Left lung (tissue), 14 donors: ENCODE measurements at places on chromosomes 2 and 18. TPM values are rescaled to one million over a fixed set of nuclear protein-coding genes. Genes with fewer than 3 reads are reported as not detected.

DNA sequence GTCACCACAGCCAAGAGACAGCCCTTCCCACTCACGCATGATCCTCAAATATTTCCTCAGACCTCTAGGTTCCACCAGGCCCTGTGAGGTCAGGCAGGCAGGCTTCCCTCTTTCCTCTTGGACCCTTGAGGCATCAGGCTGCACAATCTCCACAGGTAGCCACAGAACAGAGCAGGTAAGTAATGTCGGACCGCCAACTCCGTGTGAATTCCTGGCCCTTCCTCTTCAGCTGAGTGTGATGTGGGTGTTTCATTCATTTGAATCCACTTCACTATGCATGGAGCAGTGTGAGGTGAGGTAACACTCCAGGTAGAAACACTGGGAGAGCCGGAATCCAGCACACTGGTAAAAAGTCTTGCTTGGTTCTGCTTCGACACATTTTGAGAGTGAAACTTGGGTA lies 44.0 kb downstream of the MRPL35 start:
- no peaks in the 10 kb centered on the region for H3K36me3 ChIP-seq
- H3K27ac ChIP-seq = no peak overlapping the region
- DNase-seq = peak; percentile 19

GRCh38 chr18:68722821-68723220 lies 7.9 kb upstream of the TMX3 start:
- H3K4me3 ChIP-seq = no peak overlapping the region
- no peak for DNase-seq
- no peaks in the 10 kb centered on the region for H3K27me3 ChIP-seq
- H3K36me3 ChIP-seq = no peaks in the 10 kb centered on the region
- H3K27ac ChIP-seq = peak overlapping the region; percentile 51

DNA sequence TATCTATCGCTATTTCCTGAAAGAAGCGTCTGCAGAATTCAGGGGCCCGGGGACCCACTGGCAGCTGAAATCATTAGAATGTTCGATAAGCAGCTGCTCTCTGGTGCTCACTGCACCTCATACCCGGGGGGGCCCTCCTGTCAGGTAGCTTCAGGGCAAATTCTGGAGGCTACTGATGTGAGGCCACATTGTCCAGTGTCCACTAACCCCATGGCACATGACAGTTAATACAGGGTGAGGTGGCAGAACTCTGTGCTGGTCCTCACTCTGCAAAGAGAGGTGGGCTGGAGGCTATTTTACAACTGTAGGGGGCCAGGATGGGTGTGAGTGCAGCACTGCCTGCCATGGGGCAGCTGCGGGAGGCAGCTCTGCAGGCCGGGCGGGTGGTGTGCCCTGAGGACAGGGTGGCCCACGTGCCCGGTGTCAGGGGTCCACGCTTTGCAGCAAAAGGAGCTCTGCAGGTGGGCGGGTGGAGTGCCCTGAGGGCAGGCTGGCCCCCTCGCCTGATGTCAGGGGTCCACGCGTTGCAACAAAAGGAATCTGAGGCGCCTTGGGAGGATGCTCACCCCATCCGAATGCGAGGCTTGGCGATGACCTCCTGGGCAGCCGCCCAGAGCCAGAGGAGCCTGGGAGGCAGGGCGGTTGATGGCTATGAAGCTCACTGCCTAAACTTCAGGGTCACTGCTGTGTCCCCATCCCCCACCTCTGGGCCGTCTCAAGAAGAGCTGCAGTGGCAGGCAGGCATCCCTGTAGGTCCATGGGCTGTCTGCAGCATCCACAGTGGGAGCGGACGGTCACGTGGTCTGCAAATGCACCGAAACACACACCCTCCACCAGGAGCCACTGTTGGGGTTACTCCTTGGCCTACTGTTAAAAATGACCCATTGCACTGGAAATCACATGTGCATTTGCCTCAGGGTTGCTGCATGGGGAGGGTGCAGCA lies 207.0 kb upstream of the SALL3 start:
- no peaks in the 10 kb centered on the region for H3K36me3 ChIP-seq
- no peak overlapping the region for H3K27ac ChIP-seq
- DNase-seq = no peak
- H3K4me1 ChIP-seq = no peaks in the 10 kb centered on the region

DNA sequence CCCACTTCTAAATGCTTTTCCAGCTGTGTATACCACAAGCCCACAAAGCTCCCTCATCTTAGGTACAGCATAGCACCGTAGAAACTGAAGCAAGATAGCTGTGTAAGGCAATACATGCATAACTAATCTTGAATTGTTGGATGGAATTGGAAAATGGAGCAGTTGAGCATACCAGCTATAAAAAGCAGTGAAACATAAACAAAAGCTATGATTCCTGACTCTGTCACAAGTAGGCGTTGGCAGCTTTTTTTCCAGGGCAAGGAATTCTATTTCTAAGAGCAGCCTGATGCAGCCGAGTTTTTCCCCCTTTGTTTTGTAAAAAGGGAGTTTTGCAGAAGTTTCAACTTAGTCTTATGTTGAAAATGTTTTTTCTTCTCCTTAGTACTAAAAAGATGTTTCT lies 32.4 kb downstream of the MOGAT1 start:
- H3K4me1 ChIP-seq = peaks cover 15% of the 10 kb centered on the region
- H3K27me3 ChIP-seq = no peaks in the 10 kb centered on the region
- no peak overlapping the region for H3K4me3 ChIP-seq
- H3K36me3 ChIP-seq = no peaks in the 10 kb centered on the region
- no peak overlapping the region for H3K27ac ChIP-seq
- DNase-seq = no peak

- H3K27me3 ChIP-seq = no peaks in the 10 kb centered on the region
- no peaks in the 10 kb centered on the region for H3K36me3 ChIP-seq
- H3K27ac ChIP-seq = no peak overlapping the region
- H3K4me3 ChIP-seq = no peak overlapping the region
- no peaks in the 10 kb centered on the region for H3K4me1 ChIP-seq
Observed at GRCh38 chr2:81529944-81530343, 1225.4 kb upstream of the LRRTM1 start.

DNA sequence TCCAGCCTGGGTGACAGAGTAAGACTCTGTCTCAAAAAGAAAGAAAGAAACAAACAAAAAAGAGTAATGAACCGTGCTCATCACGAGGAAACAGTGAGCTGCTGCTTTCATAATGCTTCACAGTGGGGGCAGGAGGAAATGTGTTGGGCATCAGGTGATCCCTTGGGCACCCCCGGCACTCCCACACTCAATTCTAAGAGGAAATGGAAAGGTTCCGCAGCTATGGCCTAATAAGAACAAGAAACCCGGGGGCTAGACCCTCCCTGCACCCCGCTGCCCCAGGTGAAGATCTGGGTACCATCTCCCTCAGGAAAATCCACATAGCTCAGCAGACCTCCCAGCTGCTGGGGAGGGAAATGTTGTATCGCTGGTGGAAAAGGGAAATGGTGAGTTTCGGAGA lies 118.9 kb downstream of the LPIN1 start:
- no peak overlapping the region for H3K27ac ChIP-seq
- no peaks in the 10 kb centered on the region for H3K36me3 ChIP-seq
- no peaks in the 10 kb centered on the region for H3K27me3 ChIP-seq
- H3K4me3 ChIP-seq = no peak overlapping the region

DNA sequence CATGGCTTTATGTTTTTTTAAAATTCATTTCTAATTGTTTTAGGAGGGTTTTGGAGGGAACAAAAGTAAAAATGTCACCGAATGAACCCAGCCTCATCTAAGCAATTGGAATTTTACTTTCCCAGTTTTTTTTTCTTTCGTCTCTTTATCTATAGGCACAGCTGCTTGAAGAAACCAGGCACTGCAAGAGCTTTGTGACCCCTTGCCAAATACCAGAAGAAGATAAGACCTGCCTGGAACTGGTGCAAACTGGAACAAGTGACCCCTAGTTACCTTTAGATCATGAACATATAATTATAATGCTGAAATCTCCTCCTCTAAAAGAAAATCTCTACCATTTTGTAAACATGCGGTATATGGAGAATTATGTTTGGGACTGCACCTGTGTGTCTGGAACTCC lies 100.9 kb downstream of the TSN start:
- no peaks in the 10 kb centered on the region for H3K36me3 ChIP-seq
- no peaks in the 10 kb centered on the region for H3K27me3 ChIP-seq
- no peaks in the 10 kb centered on the region for H3K4me1 ChIP-seq

GRCh38 chr18:8834881-8835280 lies 129.5 kb downstream of the MTCL1 start:
- no peaks in the 10 kb centered on the region for H3K36me3 ChIP-seq
- DNase-seq = no peak
- no peak overlapping the region for H3K27ac ChIP-seq
- no peaks in the 10 kb centered on the region for H3K27me3 ChIP-seq

GRCh38 chr18:4193086-4193485 lies 262.0 kb downstream of the DLGAP1 start:
- H3K4me1 ChIP-seq = no peaks in the 10 kb centered on the region
- no peak overlapping the region for H3K27ac ChIP-seq
- H3K27me3 ChIP-seq = no peaks in the 10 kb centered on the region
- DNase-seq = no peak
- no peaks in the 10 kb centered on the region for H3K36me3 ChIP-seq

DNA sequence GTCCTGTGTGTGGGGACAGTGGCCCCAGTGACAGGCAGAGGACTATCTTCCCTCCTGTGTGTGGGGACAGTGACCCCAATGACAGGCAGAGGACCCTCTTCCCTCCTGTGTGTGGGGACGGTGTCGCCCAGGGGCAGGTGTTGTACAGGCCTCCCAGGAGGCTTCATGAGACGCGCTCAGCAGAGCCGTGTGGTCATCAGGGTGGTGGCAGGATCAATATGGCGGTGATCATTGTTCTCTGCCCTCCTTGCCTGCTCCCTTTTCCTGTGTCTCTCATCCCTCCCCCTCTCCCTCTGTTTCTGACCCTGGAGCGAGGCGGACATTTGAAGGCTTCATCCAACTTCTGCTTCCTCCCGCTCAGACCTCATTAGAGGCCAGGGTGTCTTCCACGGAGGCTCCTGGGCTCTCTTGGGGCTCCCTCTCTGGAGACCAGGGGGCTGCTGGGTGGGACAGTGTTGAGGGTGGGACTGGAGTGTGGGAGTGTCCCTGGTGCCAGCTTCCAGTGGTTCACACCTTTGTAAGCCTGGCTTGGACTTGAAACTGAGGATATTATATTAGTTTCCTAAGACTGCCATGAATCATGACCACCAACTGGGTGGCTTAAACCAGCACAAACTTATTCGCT lies 59.5 kb downstream of the ACKR3 start:
- H3K36me3 ChIP-seq = no peaks in the 10 kb centered on the region
- no peaks in the 10 kb centered on the region for H3K27me3 ChIP-seq
- H3K27ac ChIP-seq = no peak overlapping the region
- no peaks in the 10 kb centered on the region for H3K4me1 ChIP-seq
- DNase-seq = no peak
- H3K4me3 ChIP-seq = no peak overlapping the region

DNA sequence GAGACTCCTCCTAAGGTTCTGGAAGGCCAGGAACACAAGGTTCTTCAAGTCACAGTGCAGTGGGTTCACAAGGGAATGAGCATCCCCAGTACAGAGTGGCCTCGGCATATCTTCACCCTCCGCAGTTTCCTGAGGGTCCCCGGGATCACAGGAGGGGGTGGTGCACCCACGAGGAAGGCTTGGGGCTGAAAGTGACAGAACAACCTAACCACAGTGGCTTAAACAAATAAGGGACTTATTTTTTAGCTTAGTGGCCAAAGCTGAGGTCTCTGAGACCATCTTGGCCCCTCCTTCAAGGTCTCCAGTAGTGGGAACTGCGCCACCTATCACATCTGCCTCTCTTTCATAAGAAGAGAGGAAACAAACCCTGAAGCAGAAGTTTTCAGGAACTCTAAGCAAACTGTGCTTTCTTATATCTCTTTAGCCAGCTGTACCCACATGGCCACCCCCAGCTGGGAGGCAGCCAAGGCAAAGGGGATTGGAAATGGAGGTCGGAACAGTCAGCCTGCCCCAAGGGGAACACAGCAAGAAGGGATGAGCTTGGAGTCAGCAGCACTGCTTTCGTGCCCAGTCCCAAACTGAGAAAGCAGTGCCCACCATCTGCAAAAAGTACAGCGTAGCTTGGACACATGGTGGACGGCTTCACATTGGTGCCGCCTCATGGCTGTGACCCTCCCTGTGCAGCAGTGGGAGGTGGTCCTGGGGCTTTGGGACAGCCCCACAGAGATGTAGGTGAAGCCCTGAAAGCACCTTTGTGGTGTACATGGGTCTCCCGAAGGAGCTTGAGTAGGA lies 260.0 kb upstream of the ID2 start:
- DNase-seq = no peak
- H3K4me1 ChIP-seq = peaks cover 4% of the 10 kb centered on the region
- no peaks in the 10 kb centered on the region for H3K27me3 ChIP-seq
- H3K4me3 ChIP-seq = no peak overlapping the region

GRCh38 chr2:142602418-142602989 lies 275.0 kb upstream of the KYNU start:
- H3K4me3 ChIP-seq = no peak overlapping the region
- no peak overlapping the region for H3K27ac ChIP-seq
- no peaks in the 10 kb centered on the region for H3K36me3 ChIP-seq
- no peaks in the 10 kb centered on the region for H3K27me3 ChIP-seq
- no peak for DNase-seq

GRCh38 chr2:167381349-167381748 lies 493.1 kb downstream of the XIRP2 start:
- H3K27me3 ChIP-seq = no peaks in the 10 kb centered on the region
- no peak for DNase-seq
- H3K36me3 ChIP-seq = no peaks in the 10 kb centered on the region
- H3K4me3 ChIP-seq = no peak overlapping the region
- no peak overlapping the region for H3K27ac ChIP-seq
- H3K4me1 ChIP-seq = no peaks in the 10 kb centered on the region

- no peaks in the 10 kb centered on the region for H3K27me3 ChIP-seq
- no peaks in the 10 kb centered on the region for H3K36me3 ChIP-seq
- H3K27ac ChIP-seq = no peak overlapping the region
- no peak for DNase-seq
- no peaks in the 10 kb centered on the region for H3K4me1 ChIP-seq
- H3K4me3 ChIP-seq = no peak overlapping the region
Observed at GRCh38 chr2:22890132-22890531, 494.8 kb upstream of the KLHL29 start.

DNA sequence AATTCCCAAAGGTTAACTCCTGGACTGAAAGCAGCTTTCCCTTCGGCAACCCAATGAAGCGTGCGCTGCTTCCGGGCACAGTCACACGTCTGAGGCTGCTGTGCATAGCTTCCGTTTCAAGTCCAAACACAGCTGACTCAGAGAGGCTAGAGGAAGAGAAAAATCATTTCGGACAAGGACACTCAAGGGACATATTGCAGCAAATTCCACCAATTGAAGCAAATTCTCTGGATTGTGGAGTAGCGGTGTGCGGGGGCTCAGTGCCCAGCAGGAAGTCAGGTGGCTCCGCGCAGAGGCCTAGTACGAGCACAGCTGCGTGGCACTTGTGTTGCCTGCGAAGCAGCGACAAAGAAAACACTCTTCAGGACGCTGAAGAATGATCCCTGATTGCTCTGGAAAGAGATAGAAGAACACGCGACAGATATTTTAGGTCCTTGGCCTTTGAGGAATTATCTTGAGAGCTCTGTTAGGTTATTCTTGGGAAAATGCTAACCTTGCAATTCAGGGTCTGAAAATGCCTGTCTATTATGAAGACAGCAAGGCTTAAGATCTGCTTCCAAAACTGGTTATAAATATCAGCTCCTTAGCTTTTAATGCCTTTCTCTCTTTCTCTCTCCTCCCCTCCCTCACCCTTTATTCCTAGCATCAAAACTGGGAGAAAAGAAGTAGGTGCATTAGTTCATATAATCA lies 352.6 kb upstream of the DLGAP1 start:
- no peak overlapping the region for H3K4me3 ChIP-seq
- no peaks in the 10 kb centered on the region for H3K36me3 ChIP-seq
- no peak for DNase-seq
- H3K27me3 ChIP-seq = no peaks in the 10 kb centered on the region
- H3K4me1 ChIP-seq = no peaks in the 10 kb centered on the region

The EVX2 gene
- total RNA-seq = not detected

The GNAL gene
- total RNA-seq = 1.8 TPM

The ANKRD36 gene
- 20.2 TPM for total RNA-seq

The KCNS3 gene
- total RNA-seq = 23.0 TPM

The MATN3 gene
- 3.7 TPM for total RNA-seq
